Stimulated activated CD4-positive, alpha-beta T cell treated with anti-CD3 and anti-CD28 coated beads, Interleukin-2, amount 100 ng/mL, for 48 hours (primary cell): ENCODE measurements at places on chromosomes 7 and 10.

GRCh38 chr7:130838738-130839137 is 104.7 kb upstream of the KLF14 start:
- no peak for DNase-seq

- no peak for DNase-seq
Measured at GRCh38 chr10:57884965-57885617, 382.6 kb downstream of the IPMK start.

DNA sequence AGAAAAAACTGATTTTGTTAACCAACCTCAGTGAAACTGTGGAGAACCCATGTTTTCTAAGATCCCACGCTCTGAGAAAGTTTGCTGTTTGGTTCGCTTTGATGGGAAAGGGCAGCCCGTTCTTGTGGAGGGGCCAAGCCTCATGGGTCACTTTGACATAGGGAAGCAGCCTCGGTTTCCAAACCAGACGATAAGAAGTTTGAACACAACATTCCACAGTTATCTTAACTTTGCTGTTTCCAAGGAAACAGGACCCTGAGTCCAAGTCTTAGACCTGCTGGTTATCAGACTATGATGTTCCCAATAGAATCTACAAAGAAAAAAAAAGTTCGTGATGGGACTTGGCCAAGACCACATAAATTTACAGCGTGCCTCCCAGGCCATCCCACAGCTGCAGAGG is 182.3 kb downstream of the NRP1 start:
- DNase-seq = no peak

GRCh38 chr10:3363311-3364045 is 190.9 kb upstream of the PITRM1 start:
- no peak for DNase-seq
